ENCODE measurements at places on chromosomes 5 and 9.

GRCh38 chr9:79447762-79448161, 124.0 kb upstream of the TLE4 start:
- DNase-seq, result no peak

GRCh38 chr5:174328631-174329299, 283.3 kb downstream of the NSG2 start:
- DNase-seq, result no peak

- no peak for DNase-seq
These were observed 50.1 kb upstream of the MACIR start for GRCh38 chr5:103208460-103208859.

DNA sequence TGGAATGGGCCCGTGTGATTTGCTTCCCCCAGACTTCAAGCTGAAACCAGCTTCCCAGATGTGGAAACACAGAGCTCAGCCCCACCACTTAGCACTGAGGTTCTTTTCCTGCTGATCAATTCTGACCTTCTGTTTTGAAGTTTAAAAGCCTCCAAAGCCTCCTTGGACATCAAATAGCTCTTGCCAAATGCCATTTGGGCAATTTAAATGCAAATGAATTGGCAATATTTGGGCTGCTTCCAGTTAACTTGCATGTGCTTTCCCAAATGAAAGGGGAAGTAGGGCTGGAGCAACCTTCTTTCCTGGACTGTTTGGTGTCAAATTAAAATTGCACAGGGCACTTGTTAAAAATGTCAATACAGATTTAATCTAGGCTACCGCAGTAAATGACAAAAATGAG, 710.5 kb downstream of the TLR4 start:
- DNase-seq, result no peak

DNA sequence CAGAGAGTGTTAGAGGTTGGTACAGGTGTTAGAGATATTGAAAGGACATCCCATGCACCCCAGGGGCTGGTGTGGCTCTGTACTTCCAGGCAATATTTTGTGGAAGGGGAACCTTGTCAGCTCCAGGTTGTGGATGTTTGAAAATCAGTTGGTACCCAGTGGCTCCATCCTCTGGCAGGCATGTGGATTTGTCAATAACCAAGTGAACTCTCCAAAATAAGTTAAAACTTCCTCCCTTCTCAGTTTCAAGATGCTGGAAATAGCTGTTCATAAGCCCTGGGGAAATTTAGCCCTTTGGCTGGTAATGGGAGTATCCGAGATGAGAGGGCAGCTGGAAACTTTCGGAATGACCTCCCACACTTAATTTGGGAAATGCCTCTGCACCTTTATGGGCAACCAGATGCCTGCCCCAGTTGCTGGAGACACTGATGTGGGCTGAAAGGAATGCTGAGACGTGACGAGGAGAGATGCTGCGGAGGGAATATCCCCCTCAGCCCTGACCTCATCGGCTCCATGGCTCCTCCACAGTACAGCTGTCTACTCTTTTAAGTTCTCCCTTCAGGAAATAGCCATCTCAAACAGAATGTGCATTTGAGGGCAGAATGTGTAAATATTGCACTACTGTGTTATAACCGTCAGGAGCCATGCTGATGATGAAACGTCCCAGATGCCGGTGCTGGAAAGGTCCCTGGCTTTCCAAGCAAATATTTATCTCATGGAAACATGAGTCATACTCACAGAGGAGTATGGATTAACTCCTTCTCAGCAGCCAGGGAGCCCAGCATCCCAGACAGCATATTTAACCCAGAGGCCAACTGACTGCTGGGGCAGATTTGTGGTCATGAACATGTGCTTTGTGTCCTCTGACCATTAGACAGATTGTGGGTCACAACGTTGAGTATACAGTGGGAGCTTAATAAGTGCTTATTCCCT, 29.5 kb downstream of the TGFBI start:
- no peak for DNase-seq

DNA sequence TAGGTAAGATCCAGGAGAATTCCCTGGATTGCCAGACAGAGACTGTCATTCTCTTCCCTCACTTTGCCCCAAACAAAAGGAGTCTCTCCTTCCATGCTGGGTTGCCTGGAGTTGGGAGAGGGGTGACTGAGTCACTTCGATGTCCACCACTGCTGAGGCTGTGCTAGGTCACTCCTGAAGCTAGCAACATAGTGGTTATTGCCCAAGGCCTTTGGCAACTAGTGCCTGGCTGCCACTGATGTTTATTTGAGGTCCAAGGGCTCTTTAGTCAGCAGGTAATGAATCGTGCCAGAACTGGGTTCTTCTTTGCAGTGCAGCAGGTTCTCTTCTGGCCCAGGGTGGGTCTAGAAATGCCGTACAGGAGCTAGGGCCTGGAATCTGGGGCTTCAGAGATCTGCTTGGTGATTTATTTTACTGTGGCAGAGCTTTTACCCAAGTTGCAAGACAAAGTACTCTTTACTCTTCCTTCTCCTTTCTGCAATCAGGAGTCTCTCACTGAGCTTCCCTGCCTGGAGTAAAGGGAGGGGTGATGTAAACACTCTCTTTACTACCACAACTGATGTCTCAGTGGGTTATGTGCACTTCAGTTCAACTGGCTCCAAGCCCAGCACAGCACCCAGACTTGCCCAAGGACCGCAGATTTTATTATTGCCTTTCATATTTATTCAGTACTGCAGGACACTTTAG, 155.7 kb upstream of the SH3GL2 start:
- DNase-seq, result no peak

DNA sequence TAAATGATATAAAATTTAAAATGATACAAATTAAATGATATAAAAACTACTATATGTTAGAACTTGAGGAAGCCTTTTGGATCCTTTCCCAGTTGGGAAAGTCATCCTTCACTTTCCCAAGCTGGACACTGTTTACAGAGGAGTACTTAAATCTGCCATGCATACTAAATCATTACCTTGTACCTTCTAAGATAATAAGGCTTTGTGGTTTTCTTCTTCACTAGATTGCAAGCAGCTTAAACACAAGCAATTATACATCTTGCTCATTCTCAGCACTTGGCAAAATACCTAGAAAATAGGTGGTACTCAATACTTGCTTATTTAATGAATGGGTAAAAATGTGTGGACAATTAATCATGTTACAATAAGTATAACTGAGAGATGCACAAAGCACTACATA, 666.8 kb downstream of the PTPRD start:
- no peak for DNase-seq

DNA sequence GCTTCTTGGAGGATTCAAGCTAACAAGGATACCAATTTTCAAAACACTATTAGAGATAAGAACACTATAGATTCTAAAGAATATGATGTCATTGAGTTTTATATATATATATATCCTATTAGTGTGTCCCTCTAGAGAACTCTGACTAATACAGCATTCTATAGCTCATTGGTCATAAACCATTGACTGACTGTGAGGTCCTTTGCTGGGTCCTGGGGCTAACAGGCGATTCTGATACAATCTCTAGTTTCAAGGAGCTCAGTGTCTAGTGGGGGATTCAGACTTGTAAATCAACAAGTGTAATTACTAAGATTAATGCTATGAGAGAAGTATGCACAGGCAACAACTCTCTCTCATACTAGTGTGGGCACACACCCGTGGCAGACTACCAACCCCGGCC, 234.5 kb downstream of the DENND1A start:
- DNase-seq, result no peak

GRCh38 chr9:116979456-116979855, 292.4 kb downstream of the TRIM32 start:
- peak; percentile 51 for DNase-seq

DNA sequence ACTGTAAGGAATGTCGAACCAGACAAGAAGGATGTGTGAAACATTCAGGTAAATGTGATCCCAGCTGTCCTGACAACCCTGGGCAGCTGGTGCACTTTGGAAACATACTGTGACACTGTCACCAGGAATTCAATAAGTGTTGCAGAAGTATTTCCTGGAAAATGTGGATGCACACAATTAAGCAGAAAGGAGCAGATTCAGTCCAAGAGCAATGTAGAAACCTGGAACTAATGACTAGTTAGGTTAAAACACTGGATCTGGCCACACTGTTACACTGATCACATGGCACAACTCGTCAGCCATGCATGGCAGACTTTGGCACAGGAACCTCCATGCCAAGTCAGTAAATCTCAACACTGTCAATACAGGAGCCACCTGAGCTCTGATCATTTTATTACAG, 109.0 kb downstream of the FAM174A start:
- no peak for DNase-seq

DNA sequence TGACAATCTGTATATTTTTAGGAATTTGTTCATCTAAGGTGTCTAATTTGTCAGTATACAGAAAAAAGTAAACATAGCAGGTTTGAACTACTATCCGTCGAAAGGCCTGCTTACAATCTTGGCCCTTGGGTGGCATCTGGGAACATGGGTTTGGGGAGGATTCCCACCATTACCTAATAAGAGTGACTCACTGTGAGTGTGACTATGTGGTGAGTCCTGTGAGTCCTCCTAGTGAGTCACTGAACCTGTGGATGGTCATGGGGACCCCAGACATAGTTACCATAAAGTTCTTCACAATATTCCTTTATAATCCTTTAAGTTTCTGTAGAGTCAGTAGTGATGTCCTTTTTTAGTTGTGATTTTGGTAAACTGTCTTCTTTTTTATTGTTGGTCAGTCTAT, 37.0 kb downstream of the RNF130 start:
- no peak for DNase-seq

DNA sequence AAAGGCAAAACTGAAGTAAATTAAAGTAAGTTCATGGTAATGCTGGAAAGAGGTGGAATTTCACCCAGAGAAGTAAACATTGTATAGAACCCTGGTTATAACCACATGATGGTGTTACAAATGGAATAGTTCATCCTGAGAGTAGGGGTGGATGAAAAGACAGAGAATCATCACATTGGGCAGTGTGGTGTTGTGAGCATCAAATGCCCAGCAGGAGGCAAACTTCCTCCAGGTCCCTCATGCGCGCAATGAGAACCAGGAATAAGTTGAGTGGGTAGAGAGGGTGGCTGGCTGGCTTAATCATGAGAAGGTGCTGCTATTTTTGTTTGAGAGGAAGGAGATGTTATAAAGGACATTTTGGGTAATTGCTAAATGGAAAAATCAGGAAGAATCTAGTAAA, 163.3 kb upstream of the HMHB1 start:
- no peak for DNase-seq

DNA sequence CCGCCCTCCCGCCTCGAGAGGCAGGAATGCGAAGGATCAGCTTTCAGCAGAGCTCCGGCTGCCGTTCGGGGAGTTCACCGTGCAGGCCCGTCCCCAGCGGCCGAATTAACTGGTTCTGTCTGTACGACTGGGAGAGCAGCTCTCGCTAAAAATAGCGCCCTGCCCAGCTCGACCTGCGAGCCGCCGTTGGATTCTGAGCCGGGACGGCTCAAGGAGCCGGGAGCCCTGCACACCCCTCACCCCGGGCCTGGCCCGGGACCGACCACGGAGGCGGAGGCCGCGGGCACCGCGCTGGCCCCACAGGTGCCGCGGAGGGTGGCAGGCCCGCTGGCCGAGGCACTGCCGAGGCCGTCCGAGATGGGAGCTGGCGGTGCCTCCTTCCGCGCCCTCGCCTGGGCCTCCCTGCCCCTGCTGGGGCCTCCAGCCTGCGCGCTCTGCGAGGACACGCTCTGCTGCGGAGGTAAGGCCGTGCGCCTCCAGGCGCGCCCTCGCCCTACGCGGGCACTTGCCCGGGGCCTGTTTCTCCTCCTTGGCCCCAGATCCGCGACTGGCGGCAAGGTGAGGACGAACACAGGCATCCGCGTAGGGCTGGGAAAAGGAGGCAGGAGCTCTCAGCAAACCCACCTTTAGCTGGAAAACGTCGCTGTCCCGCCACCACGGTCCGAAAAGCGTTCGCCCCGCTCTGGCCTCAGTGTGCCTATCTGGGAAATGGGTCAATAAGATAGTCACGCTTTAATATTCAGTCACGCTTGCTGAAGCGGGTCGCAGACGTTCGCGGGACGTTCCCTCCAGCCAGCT, 53.1 kb upstream of the DAB2IP start:
- DNase-seq, result peak; percentile 51

GRCh38 chr5:43627028-43627427, 24.0 kb downstream of the NNT start:
- peak; percentile 72 for DNase-seq

DNA sequence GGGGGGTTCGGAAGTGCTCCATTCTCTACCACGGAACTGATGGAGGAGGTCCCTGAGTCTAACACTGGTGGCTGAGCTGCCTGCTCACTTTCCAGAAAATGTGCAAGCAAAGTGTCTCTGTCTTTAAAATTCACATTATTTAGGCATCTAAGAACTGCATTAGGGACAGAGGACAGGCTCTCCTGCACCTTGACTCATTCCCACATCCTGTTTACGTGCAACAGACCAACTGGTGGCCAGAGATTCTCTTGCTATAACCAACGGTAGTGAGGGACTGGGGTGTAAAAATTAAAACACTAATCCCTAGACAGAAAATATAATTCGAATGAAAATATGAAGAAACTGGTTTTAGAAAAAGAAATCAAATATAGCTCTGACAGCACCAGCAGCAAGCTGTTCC, 320.9 kb downstream of the IRX2 start:
- DNase-seq, result no peak

DNA sequence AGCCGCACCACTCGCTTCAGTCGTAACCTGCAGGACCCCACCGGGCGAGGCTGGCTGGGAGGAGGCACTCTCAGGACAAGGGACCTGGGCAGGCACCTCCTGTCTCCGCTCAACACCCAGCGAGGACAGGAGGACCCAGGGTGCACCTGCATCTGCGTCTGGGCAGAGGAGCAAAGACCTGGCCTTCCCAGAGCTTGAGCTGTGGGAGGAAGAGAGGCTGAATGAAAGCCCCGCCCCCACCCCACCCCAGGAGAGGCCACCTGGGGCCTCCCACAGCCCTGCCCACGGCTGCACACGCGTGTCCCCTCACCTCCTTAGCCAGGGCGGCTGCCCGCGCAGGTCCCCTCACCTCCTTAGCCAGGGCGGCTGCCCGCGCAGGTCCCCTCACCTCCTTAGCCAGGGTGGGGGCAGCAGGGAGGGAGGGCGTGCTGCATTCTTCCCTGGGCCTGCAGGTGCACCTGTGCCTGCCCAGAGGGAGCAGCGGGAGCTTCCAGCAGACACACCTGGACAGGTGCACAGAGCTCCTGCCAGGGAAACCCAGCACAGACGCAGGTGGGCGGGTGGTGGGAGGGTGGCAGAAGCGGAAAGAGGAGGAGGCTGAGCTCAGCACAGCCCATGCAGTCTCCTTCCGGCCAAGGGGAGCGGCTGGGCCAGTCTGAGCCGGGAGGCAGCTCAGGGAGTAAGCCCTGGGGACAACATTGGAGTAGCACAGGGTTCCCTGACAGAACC, 18.5 kb upstream of the SLC12A7 start:
- DNase-seq, result no peak

- peak; percentile 89 for DNase-seq
These were observed 235.3 kb downstream of the SYK start for GRCh38 chr9:91036826-91037510.

DNA sequence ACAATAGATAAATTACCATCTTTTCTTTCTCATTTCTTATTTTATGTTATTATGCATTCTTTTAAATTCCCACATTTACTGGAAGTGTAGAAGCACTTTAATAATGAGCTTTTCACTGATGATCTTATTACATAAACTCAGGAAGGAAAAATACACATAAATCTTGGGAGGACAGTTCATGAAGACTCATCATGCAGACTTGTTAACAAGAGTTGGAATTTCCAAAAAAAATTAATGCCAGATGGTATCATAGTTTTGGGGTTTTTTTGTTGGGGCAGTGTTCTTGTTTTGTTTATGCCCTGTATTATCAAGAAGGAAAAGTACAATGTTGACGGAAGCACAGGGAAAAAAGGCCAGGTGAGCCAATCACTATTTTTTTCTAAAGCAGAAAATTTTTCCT, 35.1 kb downstream of the CEMIP2 start:
- no peak for DNase-seq

GRCh38 chr9:105760053-105760452, 65.7 kb downstream of the TMEM38B start:
- no peak for DNase-seq

GRCh38 chr5:93677359-93677891, 64.0 kb downstream of the POU5F2 start:
- peak; percentile 83 for DNase-seq
